ENCODE measurements at places on chromosomes 1 and 21.

- peak; percentile 46 for DNase-seq
Measured at GRCh38 chr1:193434319-193434718, 247.9 kb upstream of the B3GALT2 start.

DNA sequence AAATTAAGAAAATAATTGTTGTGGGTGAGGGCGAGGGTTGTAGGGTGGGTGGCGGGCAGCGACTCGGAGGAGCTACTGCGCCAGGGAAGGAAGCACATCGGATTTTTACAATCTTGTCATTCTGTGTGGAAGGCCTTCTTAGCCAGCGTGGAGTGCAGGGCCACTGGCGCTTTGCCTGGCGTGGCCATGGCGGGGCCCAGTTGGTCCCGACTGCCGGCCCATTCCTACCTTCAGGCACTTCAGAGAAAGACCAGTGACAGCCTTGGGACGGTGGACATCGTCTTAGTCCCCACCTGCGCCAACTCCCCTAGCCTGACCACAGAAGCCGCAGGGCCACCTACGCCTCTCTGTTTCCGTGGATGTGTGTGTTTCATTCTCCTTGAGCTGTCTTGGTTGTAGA lies 136.9 kb upstream of the NEGR1 start:
- no peak for DNase-seq

DNA sequence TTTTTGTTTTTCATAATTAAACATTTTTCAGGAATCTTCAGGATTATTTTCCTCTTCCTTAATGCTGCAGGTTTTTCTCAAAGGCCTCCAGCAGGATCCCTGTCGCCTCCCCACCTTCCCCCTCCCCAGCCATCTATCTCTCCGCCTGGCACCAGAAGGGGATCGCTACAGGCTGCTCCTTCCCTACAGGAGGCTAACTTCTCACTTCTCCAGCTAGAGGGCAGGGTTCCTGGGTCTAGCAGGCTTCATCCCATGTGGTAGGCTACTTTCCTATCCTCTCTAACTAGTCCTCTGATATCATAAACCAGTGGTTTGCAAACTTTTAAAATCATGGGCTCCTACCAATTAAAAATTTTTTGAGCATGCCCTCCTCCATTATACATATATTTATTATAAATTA lies 104.1 kb downstream of the KCNN3 start:
- DNase-seq: peak; percentile 27

GRCh38 chr1:24745711-24746413 lies 615 bp downstream of the CLIC4 start:
- peak; percentile 75 for DNase-seq

DNA sequence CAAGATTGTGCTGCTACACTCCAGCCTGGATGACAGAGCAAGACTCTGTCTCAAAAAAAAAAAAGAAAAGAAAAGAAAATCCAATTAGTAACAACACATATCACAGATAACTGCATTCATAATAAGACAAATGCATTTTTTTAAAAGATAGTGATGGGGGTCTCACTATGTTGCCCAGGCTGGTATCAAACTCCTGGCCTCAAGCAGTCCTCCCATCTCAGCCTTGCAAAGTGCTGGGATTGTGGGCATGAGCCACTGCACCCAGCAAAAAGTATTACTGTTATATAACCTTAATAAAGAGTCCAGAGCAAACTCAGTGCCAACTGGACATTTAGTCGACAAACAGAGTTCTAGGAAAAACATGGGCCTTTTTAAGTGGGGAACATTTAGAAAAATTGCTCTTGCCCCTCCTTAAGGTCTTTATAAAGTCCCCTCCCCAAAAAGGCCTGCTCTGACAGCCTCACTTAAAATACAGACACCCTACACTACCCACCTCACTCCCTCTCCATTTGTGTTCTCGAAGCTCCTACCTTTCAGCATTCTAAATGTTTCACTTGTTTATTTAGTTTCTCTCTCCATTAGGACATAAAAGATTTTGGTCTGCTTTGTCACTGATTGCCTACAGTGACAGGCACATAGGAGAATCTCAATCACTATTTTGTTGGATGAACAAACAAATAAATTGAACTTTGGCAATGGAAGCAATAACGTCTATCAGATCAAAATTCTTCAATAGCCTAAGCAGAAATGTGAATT lies 7.5 kb downstream of the ABCB10 start:
- no peak for DNase-seq

GRCh38 chr1:61269602-61270001 lies 187.2 kb downstream of the NFIA start:
- DNase-seq: no peak

DNA sequence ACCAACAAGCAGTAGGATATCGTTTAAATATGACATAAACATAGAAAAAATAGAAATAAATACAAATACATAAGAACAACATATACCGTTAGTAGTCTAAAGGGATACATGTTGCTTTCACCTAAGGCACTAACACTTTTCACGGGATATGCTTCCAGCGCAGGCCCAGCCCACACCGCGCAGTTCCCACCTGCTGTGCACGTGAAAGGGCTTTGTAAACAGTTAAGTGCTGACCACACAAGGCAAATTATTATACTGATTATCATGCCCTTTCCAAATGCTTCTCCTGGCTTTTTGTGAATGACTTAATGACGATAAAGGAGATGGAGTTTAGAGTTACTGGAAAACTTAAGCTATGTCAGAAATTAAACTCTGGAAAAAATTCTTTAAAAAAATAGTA lies 11.3 kb upstream of the IL22RA1 start:
- no peak for DNase-seq

- no peak for DNase-seq
Measured at GRCh38 chr1:158901623-158902022, 29.7 kb upstream of the PYHIN1 start.

DNA sequence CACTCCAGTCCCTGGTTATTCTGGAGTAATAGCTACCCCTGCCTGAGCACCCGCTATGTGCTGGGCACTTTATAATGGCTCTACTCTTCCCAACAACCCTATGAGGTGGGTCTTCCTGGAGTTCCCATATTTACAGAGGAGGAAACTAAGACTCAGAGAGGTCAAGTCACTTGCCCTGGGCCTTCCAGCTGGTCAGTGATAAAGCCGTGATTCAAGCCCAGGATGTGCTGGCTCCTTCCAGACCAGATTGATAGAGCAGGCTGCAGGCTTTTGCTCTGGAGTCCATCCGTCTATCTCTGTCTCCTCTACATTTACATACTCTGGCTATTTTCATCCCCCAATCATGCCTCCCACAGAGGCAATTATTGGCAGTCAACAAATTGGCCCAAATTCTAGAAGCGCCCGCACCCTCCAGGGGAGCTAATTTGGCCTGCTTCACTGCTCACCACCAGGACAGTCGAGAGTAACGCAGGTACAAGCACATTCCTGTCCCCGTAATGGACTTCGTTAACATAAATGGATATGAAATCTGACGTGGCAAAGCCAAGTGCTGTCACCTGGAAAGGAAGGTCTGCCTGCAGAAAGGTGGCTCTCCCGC lies 39.8 kb upstream of the SELENON start:
- DNase-seq: no peak

GRCh38 chr1:56553046-56553445 lies 26.3 kb downstream of the PLPP3 start:
- DNase-seq: no peak

DNA sequence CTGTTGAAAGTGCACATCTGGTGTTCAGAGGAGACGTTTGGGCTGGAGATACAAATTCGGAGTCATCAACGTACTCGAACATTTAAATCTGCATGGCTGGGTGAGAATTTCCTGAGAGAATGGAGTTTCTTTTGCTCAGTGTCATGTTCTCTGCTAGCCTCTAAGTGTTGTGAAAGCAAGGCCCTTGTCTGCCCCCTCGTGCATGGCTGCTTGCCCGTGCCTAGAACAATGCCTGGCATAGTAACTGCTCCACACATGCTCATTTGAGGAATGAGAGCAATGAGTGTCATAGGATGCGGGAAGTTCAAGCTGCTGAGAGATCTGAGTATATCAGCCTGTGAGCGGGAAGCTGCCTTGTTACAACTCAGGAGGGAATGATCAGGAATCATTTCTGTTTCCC lies 171.1 kb upstream of the CSF3R start:
- no peak for DNase-seq

DNA sequence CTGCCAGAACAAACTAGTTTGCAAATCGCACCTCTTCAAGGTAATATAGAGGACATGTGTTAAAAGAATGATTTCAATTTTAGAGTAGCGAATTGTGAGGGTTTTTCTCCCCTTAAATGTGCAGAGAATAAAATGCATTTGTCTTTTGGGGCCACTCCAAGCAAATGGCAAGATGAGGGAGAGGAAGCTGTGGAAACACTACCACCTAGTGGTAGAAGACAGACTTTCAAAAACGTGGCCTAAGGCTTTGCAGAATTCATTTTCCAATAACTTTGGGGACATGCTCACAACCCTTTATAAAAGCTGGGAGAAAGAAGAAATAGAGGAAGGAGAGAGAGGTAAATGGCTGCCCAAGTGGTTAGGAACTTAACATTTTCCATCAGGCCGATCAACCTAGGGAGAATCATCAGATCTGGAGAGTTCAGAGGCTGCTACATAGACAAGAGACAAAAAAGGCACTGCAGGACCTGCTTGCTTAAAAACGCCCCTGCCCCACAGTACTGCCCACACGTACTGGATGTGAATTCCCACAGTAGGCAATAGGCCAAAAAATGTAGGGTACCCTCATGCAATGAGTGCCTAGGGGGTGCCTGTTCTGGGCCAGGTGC lies 15.7 kb upstream of the RCAN1 start:
- peak; percentile 51 for DNase-seq

- no peak for DNase-seq
Measured at GRCh38 chr1:206551296-206551985, 44.1 kb downstream of the RASSF5 start.

- DNase-seq: peak; percentile 35
Measured at GRCh38 chr1:209490013-209490412, 93.5 kb upstream of the CAMK1G start.
